Epithelial cell of alveolus of lung (primary cell): ENCODE measurements at places on chromosomes 16 and 17. TPM values are rescaled to one million over a fixed set of nuclear protein-coding genes. Genes with fewer than 3 reads are reported as not detected.

Gene KRT31
- not detected in 2 replicates for total RNA-seq

Gene BRD7
- total RNA-seq, result 19.3 and 23.7 TPM in 2 replicates

Gene RETREG3
- total RNA-seq, result 46.6 and 52.0 TPM in 2 replicates

Gene NPIPA3
- 0.24 and 0.52 TPM in 2 replicates for total RNA-seq

Gene HOXB4
- total RNA-seq, result 10.3 and 12.5 TPM in 2 replicates

Gene ZNF821
- total RNA-seq, result 12.0 and 17.1 TPM in 2 replicates

Gene TLCD3B
- total RNA-seq, result 0.16 TPM in 1 of 2 replicates, not detected in the other

Gene ARL16
- 39.3 and 59.9 TPM in 2 replicates for total RNA-seq

Gene RASL10B
- 4.0 and 11.3 TPM in 2 replicates for total RNA-seq

Gene SULT1A1
- total RNA-seq, result 0.96 and 3.6 TPM in 2 replicates

Gene SLC38A8
- not detected in 2 replicates for total RNA-seq

Gene SHBG
- 0.26 and 1.4 TPM in 2 replicates for total RNA-seq

Gene TUBG2
- total RNA-seq, result 5.0 and 24.8 TPM in 2 replicates

Gene ZNF319
- total RNA-seq, result 7.5 and 9.2 TPM in 2 replicates

Gene SLC12A3
- total RNA-seq, result not detected in 2 replicates

Gene RAB37
- 0.26 and 7.7 TPM in 2 replicates for total RNA-seq

Gene KRTAP2-3
- total RNA-seq, result 1.9 TPM in 1 of 2 replicates, not detected in the other

Gene CCDC78
- total RNA-seq, result 4.8 TPM in 1 of 2 replicates, not detected in the other

Gene DBNDD1
- total RNA-seq, result 0.72 and 8.0 TPM in 2 replicates

Gene TPSD1
- not detected in 2 replicates for total RNA-seq

Gene ATP2A1
- 0.65 and 2.2 TPM in 2 replicates for total RNA-seq

Gene NPIPB6
- not detected in 2 replicates for total RNA-seq

Gene RBL2
- total RNA-seq, result 24.0 and 47.3 TPM in 2 replicates

Gene PIK3R6
- total RNA-seq, result not detected in 2 replicates

Gene TPSG1
- not detected in 2 replicates for total RNA-seq

Gene STX8
- total RNA-seq, result 62.4 and 122 TPM in 2 replicates

Gene SDR42E2
- not detected in 2 replicates for total RNA-seq

Gene NR1D1
- total RNA-seq, result 2.8 and 3.7 TPM in 2 replicates

Gene ZNF469
- total RNA-seq, result 4.2 and 9.4 TPM in 2 replicates

Gene EIF5A
- total RNA-seq, result 167 and 647 TPM in 2 replicates

Gene CACNG1
- total RNA-seq, result not detected in 2 replicates

Gene CDT1
- 35.5 and 36.7 TPM in 2 replicates for total RNA-seq

Gene CPNE7
- 20.0 and 46.3 TPM in 2 replicates for total RNA-seq

Gene GALR2
- total RNA-seq, result 0.16 TPM in 1 of 2 replicates, not detected in the other

Gene CDR2L
- total RNA-seq, result 18.8 and 29.2 TPM in 2 replicates

Gene TSNAXIP1
- 0.16 and 0.26 TPM in 2 replicates for total RNA-seq

Gene MYH13
- not detected in 2 replicates for total RNA-seq

Gene CRYBA1
- total RNA-seq, result not detected in 2 replicates

Gene TEKT1
- not detected in 2 replicates for total RNA-seq

Gene PRCD
- 3.7 and 14.2 TPM in 2 replicates for total RNA-seq

Gene PMFBP1
- total RNA-seq, result 0.08 TPM in 1 of 2 replicates, not detected in the other
